Activated effector memory CD4-positive, alpha-beta T cell treated with Interleukin-2 at 50 U/mL for 16 hours (primary cell): ENCODE measurements at places on chromosomes 3 and 15.

DNA sequence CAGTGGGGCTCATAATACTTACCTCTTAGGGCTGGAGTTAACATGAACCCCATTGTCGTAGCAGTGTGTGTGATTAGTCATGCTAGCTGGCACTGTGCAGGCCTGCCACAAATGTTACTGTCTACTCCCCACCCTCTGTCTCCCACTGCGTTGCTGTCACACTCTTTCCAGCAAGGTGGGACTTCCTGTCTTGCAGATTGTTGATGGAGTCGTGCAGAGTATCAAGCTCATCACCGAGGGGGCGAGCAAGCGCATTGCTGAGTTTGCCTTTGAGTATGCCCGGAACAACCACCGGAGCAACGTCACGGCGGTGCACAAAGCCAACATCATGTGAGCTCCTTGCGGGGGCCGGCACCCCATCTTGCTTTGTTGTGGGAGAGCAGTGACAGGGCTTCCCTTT, 12.9 kb downstream of the IDH3A start:
- no peak for DNase-seq

GRCh38 chr15:88504445-88504844, 36.9 kb downstream of the MRPS11 start:
- DNase-seq = no peak

GRCh38 chr3:133838296-133838789, 32.7 kb downstream of the SRPRB start:
- no peak for DNase-seq

DNA sequence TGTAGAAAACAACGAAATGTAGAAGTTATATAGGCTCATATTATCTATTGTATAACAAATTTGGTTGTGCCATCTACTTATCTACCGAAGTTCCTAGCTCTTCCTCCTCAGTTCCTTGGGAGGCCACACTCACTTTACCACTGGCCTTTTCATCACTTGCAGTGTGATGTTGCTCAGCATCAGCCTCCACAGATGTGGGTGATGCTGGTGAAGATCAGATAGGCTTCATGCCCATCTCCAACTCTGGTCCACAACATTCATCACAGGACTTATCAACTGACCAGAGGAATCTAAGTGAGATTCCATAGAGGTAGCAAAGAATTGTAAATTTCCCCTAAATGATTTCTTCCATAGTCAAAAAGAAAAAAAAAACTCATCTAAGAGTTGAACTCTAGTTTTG, 8.4 kb downstream of the CD200 start:
- DNase-seq = no peak
